ENCODE measurements at places on chromosomes 5 and 9.

DNA sequence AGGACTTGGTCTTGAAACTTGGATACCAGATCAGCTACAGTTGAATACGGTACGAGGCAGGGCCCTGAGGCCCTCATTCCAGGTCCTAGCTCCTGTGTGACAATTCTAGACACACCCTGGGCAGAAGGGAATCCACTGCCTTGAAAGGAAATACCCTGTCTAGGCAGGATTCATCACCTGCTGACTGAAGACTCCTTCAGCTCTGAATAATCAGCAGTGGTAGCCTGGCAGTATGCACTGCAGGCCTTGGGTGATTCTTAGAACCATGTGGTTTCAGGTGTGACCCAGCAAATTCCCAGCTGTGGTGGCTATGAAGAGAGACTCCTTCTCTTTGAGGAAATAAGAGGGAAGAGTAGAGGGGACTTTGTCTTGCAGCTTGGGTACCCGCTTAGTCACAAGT, 17.2 kb upstream of the EFNA5 start:
- no peak for DNase-seq

DNA sequence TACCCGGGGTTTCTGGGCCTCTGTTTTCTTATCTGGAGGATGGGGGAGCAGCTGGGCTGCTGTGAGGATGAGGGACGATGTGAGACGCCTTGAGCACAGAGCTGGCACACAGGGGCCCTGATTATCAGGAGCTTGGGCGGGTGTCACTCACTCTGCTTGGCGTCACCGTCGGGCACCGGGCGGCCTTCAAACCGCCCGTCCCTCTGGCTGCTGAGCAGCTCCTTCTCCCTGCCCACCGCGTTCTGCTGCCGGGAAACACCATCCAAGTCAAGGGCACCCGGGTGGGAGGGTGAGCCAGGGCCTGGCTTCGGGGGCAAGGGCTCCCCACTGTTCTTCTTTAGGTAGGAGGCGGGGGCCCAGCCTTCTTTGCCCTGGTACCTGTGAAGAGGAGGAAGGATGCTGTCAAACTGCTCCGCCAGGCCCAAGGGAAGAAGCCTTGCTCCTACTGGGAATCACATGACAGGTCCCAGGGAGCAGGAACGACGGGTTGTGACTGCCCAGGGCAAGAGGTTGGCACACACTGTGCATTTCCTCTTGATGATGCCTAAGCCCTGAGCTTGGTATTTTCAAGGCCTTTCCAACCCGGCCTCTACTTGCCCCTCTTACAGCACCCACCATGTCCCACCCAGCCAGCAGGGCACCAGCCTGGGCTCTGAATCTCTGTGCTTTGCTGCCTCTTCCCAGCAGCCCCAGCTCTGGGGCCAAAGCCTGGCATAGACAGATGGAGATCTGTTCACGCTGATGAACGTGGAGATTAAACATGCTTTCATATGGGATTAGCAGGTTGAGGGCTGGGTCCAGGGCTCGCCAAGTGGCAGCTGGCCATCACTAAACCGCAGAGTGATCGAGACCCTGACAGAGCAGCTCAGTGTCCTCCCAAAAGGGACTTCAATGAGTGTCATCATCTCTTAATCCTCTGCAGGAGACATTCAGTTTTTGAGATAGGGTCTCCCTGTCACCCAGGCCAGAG, 66.9 kb upstream of the UBTD2 start:
- DNase-seq = no peak

GRCh38 chr9:121358751-121359150, 11.3 kb downstream of the STOM start:
- DNase-seq = no peak

DNA sequence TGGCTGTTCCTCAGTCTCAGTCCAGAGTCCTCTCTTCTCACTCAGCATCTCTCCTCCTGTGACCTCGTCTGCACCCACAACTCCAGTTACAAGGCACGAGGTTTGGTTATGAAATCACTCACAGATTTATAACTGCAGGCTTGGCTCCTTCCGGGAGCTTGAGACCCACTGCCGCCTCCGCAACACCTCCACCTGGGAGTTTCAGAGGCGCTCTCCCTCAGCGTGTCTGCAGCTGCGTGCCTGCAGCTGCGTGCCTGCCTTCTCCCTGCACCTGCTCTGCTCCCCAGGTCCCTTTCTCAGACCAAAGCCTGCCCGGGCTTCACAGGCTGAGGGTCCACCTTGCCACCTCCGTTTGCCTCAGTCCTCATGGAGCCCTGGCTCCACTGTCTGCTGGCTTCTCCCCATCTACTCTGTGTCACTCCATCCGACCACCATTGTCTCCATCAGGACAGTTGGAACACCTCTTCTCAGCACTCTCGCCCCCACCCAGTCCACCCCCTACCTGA, 51.5 kb downstream of the HRH2 start:
- DNase-seq = no peak

GRCh38 chr5:154698763-154699162, 56.4 kb upstream of the LARP1 start:
- no peak for DNase-seq

Data from muscle of leg (tissue), 16 donors.